ENCODE measurements at places on chromosomes 13 and 19.

DNA sequence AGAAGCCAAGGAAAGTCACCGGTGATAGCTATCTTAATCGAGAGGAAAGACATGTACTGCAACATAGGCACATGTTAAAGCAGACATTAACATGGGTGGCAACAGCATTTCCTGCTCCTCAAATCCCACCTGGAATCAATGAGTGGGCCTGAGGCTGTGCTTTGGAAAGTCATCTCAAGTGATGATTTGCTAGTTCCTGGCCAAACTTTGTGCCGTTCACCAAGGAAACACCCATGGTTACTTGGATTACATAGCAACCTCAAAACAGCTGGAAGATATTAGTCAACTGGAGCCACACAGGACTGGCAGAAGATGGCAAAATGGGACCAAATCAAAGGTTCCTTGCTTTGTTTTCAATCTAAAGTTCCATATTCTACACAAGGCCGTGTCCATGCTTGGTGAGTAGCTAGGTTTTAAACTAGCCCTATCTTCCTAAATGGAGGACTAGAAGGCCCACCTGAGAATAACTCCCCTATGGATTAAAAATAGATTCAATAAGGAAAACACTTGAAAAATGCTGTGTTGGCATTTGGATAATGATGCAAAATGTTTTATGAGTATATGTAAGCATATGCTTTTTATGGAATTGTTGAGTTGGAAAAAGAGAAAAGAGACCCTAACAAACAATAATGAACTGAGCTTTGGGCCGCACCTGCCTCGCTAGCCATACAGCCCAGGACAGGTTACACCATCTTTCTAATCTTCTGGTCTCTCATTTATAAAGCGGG lies 144.5 kb downstream of the RGCC start:
- no peak overlapping the region for H3K27ac ChIP-seq
- no peak overlapping the region for H3K4me3 ChIP-seq
- no peak for DNase-seq
- H3K36me3 ChIP-seq = no peaks in the 10 kb centered on the region
- H3K4me1 ChIP-seq = no peaks in the 10 kb centered on the region
- no peaks in the 10 kb centered on the region for H3K27me3 ChIP-seq

- no peak for DNase-seq
- H3K4me1 ChIP-seq = no peaks in the 10 kb centered on the region
- H3K4me3 ChIP-seq = no peak overlapping the region
- H3K27me3 ChIP-seq = no peaks in the 10 kb centered on the region
Measured at GRCh38 chr13:55887561-55887960, 1253.2 kb upstream of the PRR20A start.

DNA sequence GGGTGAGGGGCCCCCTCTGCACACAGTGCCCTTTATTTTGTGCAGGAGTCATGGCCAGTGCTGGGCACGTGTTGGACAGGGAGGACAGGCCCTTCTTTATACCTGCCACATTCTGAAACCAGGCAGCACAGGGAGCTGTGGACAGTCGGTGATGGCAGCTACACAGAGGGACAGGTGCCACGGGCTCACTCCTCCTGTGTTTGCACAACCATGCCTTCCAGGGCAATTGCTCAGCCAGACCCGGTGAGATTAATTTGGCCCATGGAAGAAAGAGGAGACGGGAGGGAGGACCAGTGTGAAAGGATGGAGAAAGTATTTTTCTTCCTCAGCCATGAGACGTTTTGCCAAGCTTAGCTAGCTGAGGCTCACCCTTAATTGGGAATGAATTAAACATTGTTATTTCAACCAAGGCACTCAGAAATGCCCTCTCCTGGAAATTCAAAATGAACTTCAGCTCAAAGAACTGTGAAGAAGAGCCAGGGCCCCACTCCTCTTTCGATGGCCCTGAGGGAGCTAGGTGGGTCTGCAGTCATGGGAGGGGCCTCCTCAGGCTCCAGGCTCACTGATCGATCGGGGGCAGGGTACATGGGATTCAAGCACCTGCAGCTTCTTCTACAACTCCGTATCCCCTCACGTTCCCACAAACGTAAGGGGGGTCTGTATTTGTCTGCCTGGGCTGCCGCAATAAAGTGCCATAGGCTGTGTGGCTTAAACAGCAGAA lies 41.2 kb downstream of the SHISA2 start:
- no peaks in the 10 kb centered on the region for H3K4me1 ChIP-seq
- H3K27me3 ChIP-seq = no peaks in the 10 kb centered on the region
- no peak overlapping the region for H3K27ac ChIP-seq
- no peak for DNase-seq
- no peaks in the 10 kb centered on the region for H3K36me3 ChIP-seq
- no peak overlapping the region for H3K4me3 ChIP-seq

DNA sequence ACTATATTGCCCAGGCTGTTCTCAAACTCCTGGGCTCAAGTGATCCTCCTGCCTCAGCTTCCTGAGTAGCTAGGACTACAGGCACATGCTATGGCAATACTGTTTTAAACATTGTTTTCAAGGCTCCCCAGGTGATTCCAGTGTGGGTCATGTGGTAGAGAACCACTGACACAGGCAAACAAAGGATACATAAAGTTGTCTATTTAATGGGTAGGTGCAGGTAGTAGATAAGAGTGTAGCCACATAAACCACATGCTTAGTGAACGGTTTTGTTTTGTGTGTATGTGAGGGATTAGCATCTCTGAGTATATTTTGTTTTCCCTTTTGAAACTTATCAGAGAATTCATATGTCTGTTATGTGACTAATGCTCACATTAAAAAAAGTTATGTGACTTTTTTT lies 36.7 kb downstream of the USPL1 start:
- no peaks in the 10 kb centered on the region for H3K27me3 ChIP-seq
- no peak overlapping the region for H3K4me3 ChIP-seq
- no peak overlapping the region for H3K27ac ChIP-seq
- H3K36me3 ChIP-seq = no peaks in the 10 kb centered on the region
- no peak for DNase-seq

DNA sequence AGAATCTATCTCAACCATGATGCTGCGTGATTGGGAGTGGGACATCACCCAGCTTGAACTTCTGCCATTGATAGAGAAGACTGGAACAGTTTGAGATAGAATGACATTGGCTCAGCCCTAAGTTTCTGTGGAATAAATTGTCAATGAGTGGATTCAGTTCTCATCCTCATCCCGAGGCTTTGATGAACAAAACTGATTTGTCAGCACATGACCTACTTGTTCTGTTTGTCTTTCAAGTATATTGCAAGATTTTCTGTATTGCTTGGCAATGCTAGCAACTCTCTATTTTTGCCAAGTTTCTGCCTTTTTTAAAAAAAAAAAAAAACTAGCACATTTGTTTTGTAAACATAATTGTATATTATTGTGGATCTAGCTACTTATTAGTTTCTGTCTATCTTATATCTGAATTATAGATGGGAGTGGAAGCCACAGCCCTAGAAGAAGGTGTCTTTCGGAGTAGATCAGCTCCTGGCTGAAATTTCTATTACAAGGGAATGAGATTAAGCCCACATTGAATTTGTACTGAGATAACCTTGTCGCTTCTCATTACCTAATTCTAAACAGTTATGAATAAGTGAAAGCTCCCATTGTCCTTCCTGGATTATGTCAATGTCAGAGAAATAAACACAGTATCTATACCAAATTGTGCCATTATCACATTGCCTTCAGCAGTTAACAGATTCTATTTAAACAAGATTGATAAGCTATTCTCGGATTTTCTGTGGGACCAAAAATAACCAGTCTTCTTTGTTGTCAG lies 166.1 kb downstream of the TNFSF13B start:
- H3K36me3 ChIP-seq = no peaks in the 10 kb centered on the region
- H3K27ac ChIP-seq = no peak overlapping the region
- no peak for DNase-seq
- H3K4me1 ChIP-seq = no peaks in the 10 kb centered on the region
- no peak overlapping the region for H3K4me3 ChIP-seq

DNA sequence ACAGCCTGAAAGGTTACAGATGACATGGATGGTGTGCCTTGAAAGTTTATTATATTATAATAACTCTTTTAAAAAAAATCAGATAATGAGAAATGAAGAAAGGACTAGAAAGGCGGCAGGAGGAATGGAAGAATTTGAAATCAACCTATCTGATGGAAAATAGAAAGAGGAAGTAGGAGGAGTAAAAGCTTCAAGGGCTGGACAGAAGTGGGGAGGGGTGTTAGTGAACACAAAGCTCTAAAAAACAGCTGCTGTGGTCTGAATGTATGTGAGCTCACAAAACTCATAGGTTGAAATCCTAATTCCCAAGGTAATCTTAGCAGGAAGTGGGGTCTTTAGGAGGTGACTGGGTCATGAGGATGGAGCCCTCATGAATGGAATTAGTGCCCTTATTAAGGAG lies 19.5 kb downstream of the CCDC70 start:
- H3K4me3 ChIP-seq = no peak overlapping the region
- no peaks in the 10 kb centered on the region for H3K27me3 ChIP-seq
- H3K27ac ChIP-seq = no peak overlapping the region
- no peaks in the 10 kb centered on the region for H3K36me3 ChIP-seq
- DNase-seq = no peak
- H3K4me1 ChIP-seq = no peaks in the 10 kb centered on the region

GRCh38 chr19:45253396-45254027 lies 2.4 kb downstream of the MARK4 start:
- no peak overlapping the region for H3K4me3 ChIP-seq
- no peak for DNase-seq
- H3K27ac ChIP-seq = no peak overlapping the region
- peaks cover 11% of the 10 kb centered on the region for H3K4me1 ChIP-seq
- no peaks in the 10 kb centered on the region for H3K27me3 ChIP-seq

- DNase-seq = no peak
- H3K36me3 ChIP-seq = no peaks in the 10 kb centered on the region
- H3K27ac ChIP-seq = no peak overlapping the region
- H3K4me1 ChIP-seq = peaks cover 7% of the 10 kb centered on the region
- no peak overlapping the region for H3K4me3 ChIP-seq
- H3K27me3 ChIP-seq = no peaks in the 10 kb centered on the region
Measured at GRCh38 chr19:3517638-3518037, 11.5 kb downstream of the FZR1 start.

DNA sequence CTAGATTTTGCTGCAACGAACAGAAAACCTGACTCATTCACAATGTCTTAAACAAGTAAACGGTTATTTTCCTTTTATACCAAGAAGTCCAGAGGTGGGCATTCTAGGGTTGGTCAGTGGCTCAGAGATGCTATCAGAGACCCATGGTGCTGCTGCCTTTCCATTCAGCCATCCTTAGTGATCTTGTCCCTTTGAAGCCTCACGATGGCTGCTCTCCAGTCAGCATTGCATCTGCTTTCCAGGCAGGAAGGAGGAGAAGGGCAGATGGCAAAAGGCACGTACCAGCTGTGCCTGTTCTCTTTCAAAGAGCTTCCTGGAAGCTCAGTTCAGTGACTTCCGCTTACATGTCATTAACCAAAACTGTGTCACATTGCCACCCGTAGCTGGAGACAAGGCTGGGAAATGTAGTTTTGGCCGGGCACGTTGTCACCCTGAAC lies 30.1 kb downstream of the WDFY2 start:
- DNase-seq = no peak
- H3K36me3 ChIP-seq = no peaks in the 10 kb centered on the region
- H3K4me3 ChIP-seq = no peak overlapping the region
- no peak overlapping the region for H3K27ac ChIP-seq
- no peaks in the 10 kb centered on the region for H3K27me3 ChIP-seq

DNA sequence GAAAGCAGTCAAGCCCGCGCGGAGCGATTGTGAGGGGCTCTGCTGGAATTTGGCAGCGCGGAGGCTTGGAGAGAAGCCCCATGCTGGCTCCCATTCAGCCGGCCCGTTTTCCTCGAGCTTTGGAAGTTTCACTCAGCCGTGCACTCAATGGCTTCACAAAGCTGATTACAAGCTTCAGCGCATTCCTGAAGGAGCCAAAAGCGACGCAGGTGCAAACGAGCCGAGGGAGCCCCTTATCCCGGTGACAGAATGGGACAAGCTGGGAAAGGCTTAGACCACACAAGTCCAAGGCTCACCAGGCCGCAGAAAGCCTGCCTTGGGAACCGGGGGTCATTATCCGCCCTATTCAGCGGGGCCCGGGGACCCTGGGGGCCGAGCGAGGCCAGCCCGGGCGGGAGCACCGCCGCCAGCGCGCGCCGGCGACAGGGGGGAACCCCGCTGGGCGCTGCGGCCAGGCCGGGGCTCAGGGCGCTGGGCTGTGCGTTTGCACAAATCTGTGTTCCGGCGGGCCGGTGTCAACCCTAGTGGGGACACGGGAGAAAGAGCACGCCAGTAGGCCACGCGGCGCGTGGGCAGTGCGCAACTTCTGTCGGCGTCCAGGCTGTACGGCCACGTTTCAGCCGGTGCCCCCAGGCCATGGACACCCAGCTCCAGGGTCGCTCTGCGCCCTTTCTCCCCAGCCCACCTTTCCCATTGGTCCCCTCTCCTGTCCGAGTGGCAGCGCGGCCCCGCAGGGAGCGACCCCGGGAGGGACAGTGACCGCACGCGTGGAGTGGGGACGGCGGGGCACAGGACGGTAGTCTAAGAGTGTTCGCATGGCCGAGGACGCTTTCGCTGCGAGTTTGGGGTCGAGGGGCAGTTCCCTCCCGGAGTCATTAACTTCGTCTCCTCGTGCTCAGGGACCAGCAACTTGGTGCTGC lies 37.3 kb downstream of the SOX1 start:
- no peaks in the 10 kb centered on the region for H3K36me3 ChIP-seq
- no peak for DNase-seq
- H3K4me3 ChIP-seq = no peak overlapping the region

GRCh38 chr19:42229855-42230351 lies 9.8 kb downstream of the ZNF526 start:
- H3K27me3 ChIP-seq = no peaks in the 10 kb centered on the region
- H3K36me3 ChIP-seq = no peaks in the 10 kb centered on the region
- H3K4me3 ChIP-seq = no peak overlapping the region
- H3K4me1 ChIP-seq = no peaks in the 10 kb centered on the region

- no peaks in the 10 kb centered on the region for H3K36me3 ChIP-seq
- DNase-seq = no peak
- H3K4me3 ChIP-seq = no peak overlapping the region
Measured at GRCh38 chr19:2365201-2365970, 5.3 kb downstream of the TMPRSS9 start.

- no peak overlapping the region for H3K4me3 ChIP-seq
- no peaks in the 10 kb centered on the region for H3K36me3 ChIP-seq
- no peaks in the 10 kb centered on the region for H3K4me1 ChIP-seq
- H3K27me3 ChIP-seq = no peaks in the 10 kb centered on the region
- no peak for DNase-seq
- no peak overlapping the region for H3K27ac ChIP-seq
Measured at GRCh38 chr19:50819636-50820035, 4.0 kb downstream of the KLK1 start.

- H3K27ac ChIP-seq = no peak overlapping the region
- no peaks in the 10 kb centered on the region for H3K27me3 ChIP-seq
- H3K4me1 ChIP-seq = peaks cover 3% of the 10 kb centered on the region
- H3K4me3 ChIP-seq = no peak overlapping the region
- no peak for DNase-seq
Measured at GRCh38 chr19:44851427-44851826, 5.3 kb downstream of the NECTIN2 start.

GRCh38 chr13:37091835-37092234 lies 13.6 kb downstream of the CSNK1A1L start:
- no peak overlapping the region for H3K27ac ChIP-seq
- no peak overlapping the region for H3K4me3 ChIP-seq
- H3K36me3 ChIP-seq = no peaks in the 10 kb centered on the region
- no peaks in the 10 kb centered on the region for H3K27me3 ChIP-seq
- DNase-seq = no peak
